AG04450 (cell line): ENCODE measurements at places on chromosomes 4 and X. TPM values are rescaled to one million over a fixed set of nuclear protein-coding genes. Genes with fewer than 3 reads are reported as not detected.

Gene CD40LG
- not detected in 2 replicates for polyA plus RNA-seq

Gene ABCG2
- polyA plus RNA-seq, result 1.1 and 1.2 TPM in 2 replicates

Gene RBMXL3
- polyA plus RNA-seq, result not detected in 2 replicates

Gene NXF3
- polyA plus RNA-seq, result not detected in 2 replicates

Gene PRR27
- not detected in 2 replicates for polyA plus RNA-seq
